Hematopoietic multipotent progenitor cell treated with erythropoietin and hydrocortisone succinate and interleukin-3 and kit ligand, for 15 days (in vitro differentiated cells): ENCODE measurements at places on chromosomes 6 and 20.

GRCh38 chr6:81838724-81839426 lies 86.4 kb upstream of the TENT5A start:
- DNase-seq, result no peak

- DNase-seq, result peak; percentile 47
These were observed 106.5 kb upstream of the LAMP5 start for GRCh38 chr20:9407805-9408421.

- DNase-seq, result no peak
These were observed 11.5 kb downstream of the NFKBIL1 start for GRCh38 chr6:31558631-31559500.

DNA sequence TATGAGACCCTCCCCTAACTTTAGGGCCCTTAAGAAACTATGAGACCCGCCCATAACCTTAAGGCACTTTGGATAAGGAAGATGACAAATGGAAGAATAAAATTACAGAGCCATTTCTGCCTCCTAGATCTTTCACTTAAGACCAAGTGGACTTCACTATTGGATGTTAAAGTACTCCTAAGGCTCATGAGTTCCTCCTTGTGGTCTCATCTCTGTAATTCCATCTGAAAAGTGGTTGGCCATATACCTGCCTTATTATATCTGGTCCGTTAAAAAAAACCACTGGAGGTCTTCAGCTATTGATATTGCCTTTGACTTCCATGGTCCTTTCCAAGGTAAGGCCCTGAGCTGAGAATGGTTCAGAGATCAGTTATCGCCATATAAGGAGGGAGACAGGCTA lies 310.3 kb downstream of the EYA4 start:
- no peak for DNase-seq

DNA sequence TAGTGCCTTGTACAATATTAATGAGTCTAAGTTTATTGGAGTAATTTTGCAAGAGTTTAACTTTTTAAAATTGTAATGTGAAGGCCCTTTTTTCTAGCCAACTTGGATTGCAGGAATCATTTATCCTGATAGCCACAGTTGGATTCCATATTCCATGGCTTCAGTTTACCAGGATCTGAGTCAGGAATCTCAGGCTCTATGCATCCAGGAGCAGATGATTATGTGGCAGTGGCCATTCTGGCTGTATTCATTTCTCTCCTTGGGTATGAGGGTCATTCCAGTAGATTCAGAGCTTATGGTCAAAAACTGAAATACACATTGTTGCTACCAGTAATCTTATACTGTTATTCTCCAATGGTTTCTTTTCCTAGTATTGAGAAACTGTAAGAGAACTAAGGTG lies 2.9 kb downstream of the AIG1 start:
- DNase-seq, result no peak

DNA sequence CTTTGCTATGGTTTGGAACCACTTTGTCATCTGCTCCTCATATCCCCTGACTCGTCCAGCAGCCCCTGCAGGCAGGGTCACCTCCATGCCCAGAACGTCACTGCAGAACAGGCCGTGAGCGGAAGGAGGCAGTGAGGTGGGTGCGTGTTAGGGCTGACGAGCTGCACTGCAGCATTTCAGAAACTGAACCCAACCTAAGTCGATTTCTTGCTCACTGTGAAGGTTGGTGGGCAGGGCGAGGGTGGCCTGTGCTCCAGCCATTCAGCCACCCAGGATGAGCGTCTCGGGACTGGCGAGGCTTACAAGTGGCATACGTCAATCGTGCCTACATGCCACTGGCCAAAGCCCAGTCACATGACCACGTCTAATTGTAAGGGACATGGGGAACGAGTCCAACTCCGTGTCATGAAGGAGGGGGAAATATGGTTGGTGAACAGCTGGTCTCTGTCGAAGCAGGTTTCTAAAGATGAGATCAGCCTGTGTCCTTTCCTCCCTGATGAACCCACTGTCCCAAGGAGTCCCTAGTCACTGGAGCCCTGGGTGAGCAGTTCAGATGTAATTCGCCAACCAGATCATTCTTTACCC lies 289.1 kb downstream of the TAF4 start:
- DNase-seq, result no peak

- DNase-seq, result no peak
These were observed 5.6 kb upstream of the BLOC1S5 start for GRCh38 chr6:8069631-8070284.

DNA sequence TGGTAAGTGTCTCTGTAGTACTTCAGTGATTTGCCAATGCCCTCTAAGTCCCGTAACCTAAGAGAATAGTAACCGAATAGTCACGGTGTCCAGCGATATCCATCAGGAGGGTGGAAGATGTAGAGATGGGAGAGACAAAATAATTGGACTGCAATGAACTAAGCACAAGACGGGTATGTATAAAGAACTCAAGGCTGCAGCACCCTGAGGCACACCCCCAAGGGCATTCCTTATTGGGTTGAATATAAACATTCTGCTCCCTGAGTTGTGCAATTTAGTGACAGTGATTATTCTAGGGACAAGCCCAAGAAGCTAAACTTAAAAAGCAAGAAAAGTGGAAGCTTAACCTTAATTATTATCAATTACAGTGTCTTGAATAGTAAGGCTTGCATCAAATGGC lies 14.6 kb downstream of the DST start:
- DNase-seq, result no peak

GRCh38 chr6:7933794-7934193 lies 23.2 kb upstream of the TXNDC5 start:
- no peak for DNase-seq

DNA sequence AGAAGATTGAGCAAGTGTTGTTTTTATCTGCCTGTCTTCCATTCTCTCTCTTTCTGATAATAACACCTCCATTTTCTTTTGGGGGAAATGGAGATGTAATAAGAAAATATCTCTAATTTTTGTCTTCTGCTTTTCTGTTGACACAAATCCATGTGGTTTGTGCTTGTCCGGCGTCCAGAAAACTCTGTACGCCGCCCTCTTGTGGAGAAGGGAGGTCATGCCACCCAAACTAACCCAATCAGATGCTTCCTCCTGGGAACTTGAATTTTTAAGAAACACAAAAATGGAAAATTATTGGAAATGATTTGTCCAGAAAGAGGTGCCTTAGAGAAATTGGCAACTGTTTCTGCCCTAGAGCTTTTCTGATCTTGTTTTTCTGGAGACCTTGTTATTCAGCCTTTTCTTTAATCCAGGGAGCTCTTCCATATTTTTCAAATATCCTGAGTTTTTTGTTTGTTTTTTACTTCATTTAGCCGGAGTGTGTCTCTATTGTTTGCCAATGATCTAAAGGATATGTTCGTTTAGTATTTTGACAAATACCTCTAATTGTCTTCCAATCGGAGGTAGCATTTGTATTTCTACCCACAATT lies 17.8 kb upstream of the FNDC1 start:
- peak; percentile 41 for DNase-seq

GRCh38 chr6:100344321-100344720 lies 120.4 kb downstream of the SIM1 start:
- no peak for DNase-seq

- no peak for DNase-seq
These were observed 10.7 kb downstream of the TRERF1 start for GRCh38 chr6:42440778-42441696.

GRCh38 chr6:141664744-141665143 lies 468.0 kb upstream of the GJE1 start:
- DNase-seq, result no peak

DNA sequence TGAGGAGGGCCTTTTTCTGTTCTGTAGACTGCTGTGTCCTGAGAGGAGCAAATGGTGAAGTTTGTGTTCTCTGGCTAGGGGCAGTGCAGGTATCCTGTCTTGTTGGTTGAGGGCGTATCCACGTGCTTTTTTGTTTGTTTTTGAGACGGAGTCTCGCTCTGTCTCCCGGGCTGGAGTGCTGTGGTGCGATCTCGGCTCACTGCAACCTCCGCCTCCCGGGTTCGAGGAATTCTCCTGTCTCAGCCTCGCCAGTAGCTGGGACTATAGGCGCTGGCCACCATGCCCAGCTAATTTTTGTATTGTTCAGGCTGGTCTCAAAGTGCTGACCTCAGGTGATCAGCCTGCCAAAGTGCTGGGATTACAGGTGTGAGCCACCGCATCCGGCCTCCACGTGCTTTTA lies 10.8 kb upstream of the PXDC1 start:
- no peak for DNase-seq

GRCh38 chr6:36853325-36853724 lies 14.1 kb upstream of the CPNE5 start:
- no peak for DNase-seq

DNA sequence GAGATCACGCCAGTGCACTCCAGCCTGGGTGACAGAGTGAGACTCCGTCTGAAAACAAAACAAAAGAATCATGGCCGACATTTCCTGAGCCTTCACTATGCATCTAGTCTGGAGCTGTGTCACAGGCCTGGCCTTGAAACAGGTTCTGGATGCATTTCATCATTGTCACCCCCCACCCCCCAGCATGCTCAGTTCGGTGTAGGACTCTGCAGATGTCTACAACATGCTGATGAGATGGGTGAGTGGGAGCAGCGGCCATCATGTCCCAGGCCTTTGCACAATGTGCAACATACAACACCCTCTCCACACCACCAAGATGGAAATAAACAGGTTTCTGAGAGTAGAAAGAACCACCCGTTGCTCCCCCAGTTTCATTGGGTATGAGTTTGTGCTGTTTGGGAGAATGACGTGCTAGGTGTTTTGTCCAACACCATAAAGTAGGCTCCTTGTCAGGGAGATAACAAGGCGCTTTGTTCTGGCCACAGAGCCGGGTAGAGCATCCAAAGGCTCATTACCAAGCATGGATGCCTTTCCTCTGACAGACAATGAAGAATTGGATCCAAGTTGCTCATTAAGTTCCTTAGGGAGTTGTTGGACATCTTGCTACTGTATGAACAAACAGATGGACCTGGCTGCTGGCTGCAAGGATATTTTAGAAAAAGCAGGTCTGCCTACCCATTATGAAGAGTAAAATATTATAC lies 22.1 kb downstream of the SNHG17 start:
- DNase-seq, result no peak

DNA sequence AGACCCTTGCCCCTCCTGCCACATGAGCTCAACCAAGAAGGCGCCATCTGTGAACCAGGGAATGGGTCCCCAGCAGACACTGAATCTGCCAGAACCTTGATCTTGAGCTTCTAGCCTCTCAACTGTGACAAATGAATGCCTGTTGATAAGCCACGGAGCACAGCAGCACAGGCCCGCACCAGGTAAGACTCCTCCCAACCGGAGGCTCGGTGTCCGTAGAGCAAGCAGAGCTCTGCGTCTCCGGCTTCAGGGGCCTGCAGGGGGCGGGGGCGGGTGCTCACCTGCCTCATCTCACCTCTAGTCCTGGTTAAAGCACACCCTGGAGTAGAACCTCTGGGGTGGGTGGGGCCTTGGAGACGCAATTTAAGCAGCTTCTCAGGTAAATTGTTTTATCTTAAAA lies 122.7 kb downstream of the SMOC2 start:
- DNase-seq, result no peak

DNA sequence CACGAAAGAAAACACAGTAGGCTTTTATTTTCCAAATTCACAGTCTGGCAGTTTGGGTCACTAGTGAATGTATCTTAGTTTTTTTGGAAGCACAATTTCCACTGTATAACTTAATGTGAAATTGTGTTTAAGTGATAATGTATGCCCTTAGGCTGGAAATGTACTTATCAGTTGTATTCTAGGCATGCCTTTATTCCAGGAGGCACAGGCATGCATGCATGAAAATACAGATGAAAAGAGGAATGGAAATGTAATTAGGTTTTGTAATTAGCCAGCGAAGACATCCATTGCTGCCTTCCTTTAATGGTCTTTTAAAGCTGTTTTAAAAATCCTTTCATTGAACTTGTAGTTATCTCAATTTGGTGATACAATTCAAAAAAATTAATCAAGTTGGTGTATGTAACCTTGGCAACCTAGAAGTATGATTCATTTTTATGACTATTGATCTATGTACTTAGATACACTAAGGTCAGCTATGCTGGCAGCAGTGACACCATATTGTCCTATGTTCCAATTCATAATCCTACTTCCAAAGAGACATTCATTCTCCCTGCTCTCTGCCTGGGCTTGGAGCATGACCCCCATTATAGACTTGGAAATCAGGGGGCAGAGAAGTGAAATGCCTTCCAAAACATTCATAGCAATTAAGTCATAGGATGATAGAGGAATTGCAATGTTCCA lies 73.1 kb downstream of the SNAP25 start:
- no peak for DNase-seq

- no peak for DNase-seq
These were observed 35.4 kb downstream of the FAM229B start for GRCh38 chr6:112122756-112123155.

DNA sequence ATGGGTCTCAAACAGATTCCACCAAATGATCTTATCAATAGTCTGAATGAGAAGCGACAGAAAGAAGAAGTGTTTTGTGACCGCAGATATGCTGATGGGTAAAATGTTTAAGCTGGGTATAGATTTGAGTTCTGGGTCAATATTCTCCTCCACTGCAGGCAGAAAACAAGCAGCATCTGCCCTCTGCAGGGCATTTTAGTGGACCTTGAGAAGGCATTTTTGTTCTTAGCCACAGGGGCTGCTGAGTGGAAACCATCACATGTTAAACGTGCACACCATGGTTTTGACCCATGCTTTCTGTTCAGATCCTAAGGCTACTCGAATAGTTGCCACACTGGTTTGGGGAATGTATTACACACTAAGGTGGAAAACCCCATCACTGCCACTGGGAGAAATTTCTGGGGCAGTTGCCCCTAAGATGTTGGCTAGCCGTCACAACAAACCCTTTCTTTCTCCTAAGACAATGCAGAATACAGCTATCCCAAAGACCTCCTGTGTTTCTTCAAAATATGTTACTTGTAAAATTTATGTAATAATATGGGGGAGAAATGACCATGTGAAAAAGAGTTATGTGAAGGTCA lies 5.5 kb downstream of the POU3F2 start:
- DNase-seq, result no peak

- DNase-seq, result no peak
These were observed 41.0 kb downstream of the PHF3 start for GRCh38 chr6:63676412-63677114.

- no peak for DNase-seq
These were observed 211.1 kb downstream of the PLCB4 start for GRCh38 chr20:9279918-9280401.

- DNase-seq, result no peak
These were observed 2.7 kb downstream of the BMP2 start for GRCh38 chr20:6769903-6770785.

DNA sequence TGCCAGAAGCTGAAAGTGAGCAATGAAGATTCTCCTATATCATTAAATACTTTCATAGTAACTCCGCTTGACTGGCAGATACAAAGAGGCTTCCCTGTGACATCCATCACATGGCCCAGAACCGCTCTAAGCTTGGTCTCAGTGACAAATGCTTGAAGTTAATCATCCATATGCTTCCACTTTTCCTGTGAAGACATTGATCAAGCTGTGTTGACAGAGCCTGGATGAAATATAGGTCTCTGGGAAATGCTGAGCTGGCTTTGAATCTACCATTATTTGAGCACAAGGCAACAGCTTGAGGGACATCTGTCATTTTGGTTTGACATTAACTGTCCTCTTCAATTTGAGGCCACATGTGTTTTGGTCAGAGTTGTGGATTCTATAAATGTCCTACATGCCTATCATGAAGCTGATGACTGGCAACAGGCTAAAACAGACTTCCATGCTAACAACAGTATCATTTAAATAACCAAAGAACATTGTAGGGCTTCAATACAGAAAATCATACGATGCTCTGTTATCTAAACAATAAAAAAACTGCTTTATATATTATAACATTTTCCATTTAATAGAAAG lies 402.2 kb upstream of the IRAK1BP1 start:
- DNase-seq, result no peak
